ENCODE measurements at places on chromosomes 1 and 21.

DNA sequence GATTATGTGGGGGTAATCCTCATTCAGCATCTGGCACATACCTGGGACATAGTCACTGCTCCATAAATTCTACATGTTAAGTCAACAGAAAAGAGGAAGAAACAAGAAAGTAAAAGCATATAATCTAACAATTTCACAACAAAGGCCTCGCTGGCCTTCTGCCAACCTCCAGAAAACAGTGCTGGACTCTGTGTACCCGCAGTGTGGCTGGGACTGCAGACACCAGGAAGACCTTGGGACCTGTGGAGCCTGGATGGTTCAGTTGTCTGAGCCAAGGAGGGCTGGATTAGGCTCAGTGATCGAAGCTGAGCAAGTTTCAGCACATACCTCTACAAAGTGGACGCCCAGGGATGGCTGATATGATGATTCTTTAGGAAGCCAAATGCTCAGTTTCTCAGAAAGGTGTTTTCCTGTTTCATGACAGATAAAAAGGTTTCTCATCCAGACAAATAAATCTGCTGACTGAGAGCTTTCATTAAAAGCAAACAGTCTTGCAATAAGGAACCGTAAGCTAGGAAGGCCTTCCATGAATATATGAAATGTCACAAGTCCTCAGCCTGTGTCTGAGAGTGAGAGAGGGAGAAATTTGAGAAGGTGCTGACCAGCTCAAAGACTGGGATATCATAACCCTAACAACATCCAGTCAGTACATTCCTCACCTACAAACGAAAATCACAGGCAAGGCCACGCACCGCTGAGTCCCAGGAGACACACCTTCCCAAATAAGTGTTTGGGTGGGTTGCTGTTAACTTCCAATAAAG lies 48.4 kb downstream of the CAPZB start:
- DNase-seq = no peak

- no peak for DNase-seq
Observed at GRCh38 chr1:44355582-44356305, 687 bp upstream of the ERI3 start.

GRCh38 chr1:152967201-152967600 lies 3.2 kb upstream of the SPRR4 start:
- DNase-seq = no peak

DNA sequence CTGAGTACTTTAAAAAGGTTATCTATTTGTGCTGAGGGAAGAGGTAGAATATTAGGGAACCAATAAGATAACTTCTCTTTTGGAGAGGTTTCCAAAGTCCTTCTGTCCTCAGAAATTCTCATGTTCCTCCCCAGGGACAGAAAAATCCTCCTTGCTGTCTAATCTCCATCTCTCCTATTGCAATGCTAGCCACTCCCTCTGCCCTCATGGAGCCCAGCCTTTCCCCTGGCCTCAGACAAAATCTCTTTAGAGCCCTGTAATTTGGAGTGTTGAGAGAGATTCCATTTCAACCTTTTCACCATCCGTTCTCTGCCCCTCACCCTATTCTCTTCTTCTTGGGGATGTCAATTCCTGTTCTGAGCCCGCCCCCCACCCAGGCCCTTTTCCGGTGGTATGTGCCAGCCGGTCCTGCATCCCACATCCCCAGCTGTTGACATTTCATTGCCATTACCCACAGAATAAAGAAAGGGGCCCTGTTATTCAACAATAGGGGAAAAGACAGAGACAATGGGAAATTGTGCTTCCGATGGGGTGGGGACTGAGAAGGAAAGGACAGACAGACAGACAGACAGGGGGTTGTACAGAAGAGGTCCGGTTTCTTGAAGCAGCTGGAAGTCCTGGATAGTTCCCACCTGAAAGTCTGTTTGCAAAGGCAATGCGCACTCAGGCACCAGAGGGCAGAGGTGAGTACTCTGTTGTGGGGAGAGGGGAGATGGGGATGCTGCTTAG lies at the start of gene HAPLN2:
TSS of gene HAPLN2 (plus strand) at position 563 of the 729 bp plus-strand sequence. CDS start 4,076 bp downstream, outside the sequence.
- no peak for DNase-seq

DNA sequence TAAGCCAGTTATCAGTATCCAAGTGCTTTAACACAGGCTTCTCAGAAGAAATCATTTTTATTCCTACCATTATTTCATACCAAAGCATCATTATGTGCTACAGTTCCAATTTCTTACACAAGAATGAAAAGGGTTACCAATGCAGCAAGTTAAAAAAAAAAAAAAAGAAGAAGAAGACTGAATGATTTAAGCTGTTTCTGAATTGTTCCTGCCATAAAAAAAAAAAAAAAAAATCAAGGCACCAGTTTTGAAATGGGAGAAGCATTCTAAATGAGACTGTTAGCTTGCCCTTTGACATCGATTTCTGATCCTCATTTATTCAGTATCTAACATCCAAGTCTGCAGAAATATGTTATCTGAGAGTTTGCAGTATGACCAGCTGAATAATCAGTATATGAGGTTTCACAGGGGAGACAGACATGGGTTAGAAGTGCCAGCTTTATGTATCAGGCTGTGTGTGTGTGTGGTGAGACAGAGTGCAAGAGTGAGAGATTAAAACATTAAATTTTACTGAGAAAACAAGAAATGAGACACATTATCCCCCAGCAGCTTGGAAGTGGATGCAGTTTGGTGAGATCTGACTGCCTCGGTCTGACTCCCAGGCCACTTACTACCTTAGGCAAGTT lies 105.8 kb downstream of the COLGALT2 start:
- no peak for DNase-seq

GRCh38 chr1:165885305-165885694 lies 57.9 kb downstream of the UCK2 start:
- no peak for DNase-seq

DNA sequence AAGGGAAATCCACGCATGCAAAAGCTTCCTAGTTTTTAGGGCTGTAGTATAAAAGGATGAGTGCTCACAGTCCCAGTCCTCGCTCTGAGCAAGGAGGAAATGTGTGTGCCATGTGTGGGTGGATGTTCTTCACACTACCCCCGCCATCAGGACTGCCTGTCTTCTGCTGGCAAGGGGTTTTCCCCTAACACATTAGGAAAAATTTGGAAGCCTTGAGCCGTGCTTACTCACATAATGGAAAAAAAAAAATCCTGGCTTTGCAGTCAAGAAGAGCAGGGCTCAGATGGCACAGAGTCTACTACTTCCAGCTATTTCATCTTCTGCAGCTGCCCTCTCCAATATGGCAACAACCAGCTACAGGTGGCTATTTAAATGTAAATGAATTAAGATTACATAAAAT lies 363.1 kb downstream of the PLPP3 start:
- DNase-seq = no peak

DNA sequence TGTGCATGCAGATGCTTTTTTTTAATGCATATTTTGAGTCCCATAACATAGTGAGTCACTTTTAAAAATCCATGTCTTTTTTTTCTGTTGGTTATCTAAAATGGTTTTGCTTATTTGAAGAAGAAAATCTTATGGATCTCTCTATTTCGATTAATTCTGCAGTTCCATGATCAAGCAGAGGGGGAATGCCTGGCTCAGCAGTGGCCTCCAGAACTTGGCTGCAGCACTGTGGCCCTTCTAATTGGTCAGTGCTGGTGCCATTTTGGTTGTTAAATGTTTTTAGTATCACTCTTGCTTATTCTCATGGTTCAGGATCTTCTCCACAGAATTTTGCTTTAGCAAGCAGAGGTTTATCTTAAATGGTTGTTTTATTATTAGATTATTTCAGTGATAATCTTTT lies 11.2 kb downstream of the EPHX4 start:
- DNase-seq = no peak

DNA sequence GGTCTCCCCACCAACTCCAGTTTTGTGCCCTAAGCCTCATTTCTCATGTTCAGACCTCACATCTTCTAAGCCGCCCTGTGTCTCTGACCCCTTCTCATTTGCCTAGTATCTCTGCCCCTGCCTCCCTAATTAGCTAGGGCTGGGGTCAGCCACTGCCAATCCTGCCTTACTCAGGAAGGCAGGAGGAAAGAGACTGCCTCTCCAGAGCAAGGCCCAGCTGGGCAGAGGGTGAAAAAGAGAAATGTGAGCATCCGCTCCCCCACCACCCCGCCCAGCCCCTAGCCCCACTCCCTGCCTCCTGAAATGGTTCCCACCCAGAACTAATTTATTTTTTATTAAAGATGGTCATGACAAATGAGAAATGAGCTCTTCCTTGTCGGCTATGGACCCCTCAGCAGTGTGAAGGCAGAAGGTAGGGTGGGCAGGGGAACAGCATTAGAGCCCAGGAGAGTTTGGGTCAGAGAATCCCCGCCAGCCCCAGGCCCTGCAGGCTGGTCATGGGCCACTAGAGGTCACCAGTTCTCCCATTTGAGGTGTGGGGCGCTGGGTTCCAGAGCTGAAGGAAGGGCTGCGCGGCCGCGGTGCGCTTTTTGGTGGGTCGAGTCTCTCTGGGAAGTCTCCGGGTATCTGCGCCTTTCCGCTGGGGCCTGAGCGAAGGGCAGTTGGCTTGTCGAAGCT lies 11.5 kb downstream of the ADAMTSL4 start:
- DNase-seq = no peak

GRCh38 chr1:237975903-237976302 lies 85.2 kb upstream of the ZP4 start:
- DNase-seq = no peak

GRCh38 chr1:231958448-231958847 lies 331.9 kb downstream of the DISC1 start:
- DNase-seq = no peak

GRCh38 chr1:226604560-226605317 lies 56.2 kb downstream of the STUM start:
- no peak for DNase-seq

- no peak for DNase-seq
Observed at GRCh38 chr1:18112611-18113010, 5.0 kb downstream of the IGSF21 start.

- DNase-seq = no peak
Observed at GRCh38 chr21:44054710-44055109, 42.6 kb downstream of the TRAPPC10 start.

- no peak for DNase-seq
Observed at GRCh38 chr1:93255222-93256079, 74.9 kb downstream of the CCDC18 start.

- no peak for DNase-seq
Observed at GRCh38 chr1:112699425-112700144, 7.3 kb downstream of the RHOC start.

DNA sequence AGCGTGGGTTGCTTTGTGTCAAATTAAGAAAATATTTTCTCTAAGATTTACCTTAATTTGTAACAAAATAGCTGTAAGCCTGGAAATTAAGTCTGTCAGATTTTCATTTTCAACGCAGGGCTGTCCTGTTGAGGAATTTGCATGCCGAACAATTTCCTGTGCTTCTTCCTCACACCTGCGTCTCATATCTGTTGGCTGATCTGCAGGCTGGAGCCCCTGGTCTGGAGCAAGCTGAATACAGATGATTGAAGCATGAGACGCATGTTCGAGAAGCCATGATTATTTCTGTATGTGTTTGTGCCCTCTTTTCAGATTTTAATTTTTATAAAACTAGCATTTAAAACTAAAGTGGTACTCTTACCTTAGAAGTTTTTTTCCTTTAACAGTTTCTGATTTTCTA lies 9.8 kb downstream of the MIXL1 start:
- DNase-seq = no peak

DNA sequence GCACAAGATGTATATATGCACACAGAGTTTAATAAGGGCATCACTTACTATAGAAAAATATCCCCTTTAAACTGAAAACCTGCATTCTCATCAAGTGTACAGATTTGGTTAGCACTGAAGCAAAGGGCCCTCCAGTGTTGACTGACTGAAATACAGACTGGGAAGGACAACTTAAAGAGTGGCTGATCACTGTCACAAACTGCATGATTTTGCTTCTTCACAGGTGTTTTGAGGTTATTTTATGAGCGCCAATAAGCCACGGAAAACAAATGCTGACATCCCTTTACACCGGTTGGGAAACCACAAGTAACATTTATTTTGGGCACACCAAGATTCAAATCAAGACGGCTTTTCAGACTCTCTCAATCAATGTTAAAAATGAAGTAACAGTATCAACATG lies 30.9 kb upstream of the RAP1GAP start:
- no peak for DNase-seq

DNA sequence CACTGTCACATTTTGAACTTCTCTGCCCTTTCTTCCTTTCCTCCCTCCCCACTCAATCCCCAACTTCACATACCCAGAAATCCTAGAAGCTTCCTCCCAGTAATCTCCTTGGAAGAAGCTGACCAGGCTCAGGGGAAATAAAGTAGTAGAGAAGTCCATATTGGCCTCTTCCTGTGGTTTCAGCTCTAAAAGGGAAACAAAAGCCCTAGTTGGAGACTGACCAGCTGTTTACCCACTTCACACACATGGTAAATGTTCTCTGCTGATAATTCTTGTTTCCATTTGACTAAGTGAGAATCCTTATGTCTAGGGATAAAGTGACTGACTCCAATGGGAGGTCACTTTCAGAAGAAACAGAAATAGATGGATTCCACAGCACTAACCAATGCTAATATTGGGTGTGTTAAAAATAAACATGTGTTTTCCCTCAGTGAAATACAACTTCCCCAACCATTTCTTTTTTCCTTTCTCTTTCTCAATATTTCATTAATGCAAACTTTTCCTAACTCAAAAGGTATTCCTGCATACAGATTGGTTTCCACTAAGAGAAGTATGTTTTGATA lies 178.9 kb upstream of the DPT start:
- no peak for DNase-seq

- DNase-seq = no peak
Observed at GRCh38 chr21:45802956-45803617, 159.6 kb downstream of the PCBP3 start.

DNA sequence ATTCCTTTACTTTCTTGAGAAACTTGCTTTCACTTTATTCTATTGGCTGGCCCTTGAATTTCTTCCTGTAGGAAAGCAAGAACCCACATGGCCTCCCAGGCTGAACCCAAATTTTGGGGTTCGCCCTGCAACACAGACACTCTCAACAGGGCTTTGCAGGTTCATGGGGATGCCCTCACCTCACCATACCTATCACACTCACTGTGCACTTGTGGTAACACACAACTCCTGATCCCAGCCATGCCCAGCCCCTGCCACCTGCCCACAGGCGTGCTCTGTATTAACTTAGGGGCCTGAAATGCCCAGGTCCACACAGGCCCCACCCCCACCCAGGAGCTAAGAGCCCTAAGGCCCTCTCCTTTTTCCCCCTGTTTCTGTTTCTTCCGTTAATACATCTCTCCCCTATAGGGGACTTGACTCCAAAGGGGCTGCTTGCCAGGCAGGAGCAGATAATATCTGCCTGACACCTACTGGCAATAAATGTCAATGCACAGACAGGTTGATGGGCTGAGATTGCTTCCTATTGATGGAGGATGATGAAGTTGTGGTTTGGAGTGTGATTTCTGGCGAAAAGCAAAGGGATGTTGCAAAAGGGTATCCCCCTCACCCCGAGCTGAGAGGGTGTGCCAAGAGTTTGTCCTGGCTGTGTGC lies 171.5 kb downstream of the AJAP1 start:
- no peak for DNase-seq

DNA sequence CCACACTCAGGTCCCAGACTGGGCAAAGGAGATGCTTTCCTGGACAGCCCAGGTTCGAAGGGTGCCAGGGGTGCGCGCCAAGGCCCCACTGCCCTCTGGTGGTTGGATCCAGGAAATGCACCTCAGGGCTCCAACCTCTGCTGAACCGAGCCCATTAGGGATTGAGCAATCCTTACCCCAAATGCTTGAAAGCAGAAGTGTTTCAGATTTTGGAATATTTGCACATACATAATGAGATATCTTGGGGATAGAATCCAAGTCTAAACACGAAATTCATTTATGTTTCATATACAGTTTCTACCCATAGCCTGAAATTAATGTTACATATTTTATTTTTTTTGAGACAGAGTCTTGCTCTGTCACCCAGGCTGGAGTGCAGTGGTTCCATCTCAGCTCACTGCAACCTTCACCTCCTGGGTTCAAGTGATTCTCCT lies 57.4 kb downstream of the SLC9A1 start:
- DNase-seq = no peak
